ACHN (cell line): ENCODE measurements at places on chromosomes 12 and 14.
A peak's percentile ranks its signal among the peaks of the same experiment; 100 is the strongest.

DNA sequence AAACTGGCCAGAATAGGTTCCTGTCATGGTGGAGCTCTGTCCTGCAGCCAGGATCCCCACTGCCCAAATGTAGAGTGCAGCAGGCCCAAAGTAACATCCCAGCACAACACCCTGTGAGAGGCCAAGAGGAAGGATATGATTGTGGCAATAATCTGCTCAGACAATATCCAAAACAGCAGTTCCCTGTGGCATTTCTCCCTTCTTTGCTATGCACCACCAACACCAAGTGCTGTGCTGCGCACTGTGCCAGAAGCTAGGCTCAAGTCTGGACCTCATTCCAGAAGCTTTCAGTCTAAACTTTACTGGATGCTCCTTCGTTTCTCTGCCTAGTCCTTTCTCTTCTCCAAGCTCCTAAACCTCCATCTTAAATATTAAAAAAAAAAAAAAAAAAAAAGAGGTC, 33.4 kb downstream of the SLC11A2 start:
- peak; percentile 49 for DNase-seq

DNA sequence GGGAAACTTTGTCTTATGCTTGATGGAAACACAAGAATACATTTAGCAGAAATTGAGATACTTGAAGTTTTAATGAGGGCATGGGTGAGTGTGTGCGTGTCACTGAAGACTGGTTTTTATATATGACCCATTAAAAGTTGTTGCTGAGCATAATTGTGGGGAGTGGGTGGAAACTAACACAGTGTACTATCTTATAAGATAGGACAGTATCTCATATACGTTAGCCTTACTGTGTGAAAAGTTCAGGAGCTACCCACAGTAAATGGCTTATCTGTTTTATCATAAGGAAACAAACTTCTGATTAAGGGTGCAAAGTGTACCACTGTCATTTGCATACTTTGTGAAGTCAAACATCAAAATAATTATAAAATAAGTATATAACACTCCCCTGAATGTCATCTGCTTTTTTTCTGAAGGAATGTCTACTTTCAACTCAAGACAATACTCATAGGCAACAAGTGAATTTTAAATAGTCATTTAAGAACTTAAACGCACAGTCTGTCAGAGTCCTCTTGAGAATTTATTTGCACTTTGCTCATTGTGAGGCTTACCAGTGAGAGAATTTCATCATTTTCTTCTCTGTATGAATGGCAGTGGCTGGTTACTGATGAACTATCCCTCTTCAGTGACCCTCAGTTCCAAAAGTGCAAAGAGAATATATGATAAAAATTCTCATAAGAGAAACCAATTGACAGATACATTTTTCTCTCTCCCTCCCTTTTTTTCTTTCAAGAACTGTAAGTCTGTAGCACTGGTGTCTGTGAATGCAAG, 4.2 kb downstream of the PDE3A start:
- DNase-seq: no peak

DNA sequence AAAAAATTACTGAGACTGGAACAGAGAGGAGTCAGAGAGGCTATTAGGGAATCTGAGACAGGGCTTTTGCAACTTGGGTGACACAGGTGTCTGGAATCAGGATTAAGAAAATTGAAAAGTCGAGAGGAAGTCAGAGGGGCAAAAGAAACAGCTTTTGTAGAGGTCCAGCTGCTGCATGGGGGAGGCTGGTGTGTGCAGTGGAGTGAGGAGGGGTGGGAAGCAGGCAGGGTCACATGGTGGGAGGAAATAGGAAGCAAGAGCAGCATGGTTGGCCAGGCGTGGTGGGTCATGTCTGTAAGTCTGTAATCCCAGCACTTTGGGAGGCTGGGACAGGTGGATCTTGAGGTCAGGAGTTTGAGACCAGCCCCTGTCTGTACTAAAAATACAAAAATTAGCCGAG, 69.7 kb upstream of the VRK1 start:
- no peak for DNase-seq

GRCh38 chr12:94247246-94247645, 98.9 kb downstream of the PLXNC1 start:
- no peak for DNase-seq

DNA sequence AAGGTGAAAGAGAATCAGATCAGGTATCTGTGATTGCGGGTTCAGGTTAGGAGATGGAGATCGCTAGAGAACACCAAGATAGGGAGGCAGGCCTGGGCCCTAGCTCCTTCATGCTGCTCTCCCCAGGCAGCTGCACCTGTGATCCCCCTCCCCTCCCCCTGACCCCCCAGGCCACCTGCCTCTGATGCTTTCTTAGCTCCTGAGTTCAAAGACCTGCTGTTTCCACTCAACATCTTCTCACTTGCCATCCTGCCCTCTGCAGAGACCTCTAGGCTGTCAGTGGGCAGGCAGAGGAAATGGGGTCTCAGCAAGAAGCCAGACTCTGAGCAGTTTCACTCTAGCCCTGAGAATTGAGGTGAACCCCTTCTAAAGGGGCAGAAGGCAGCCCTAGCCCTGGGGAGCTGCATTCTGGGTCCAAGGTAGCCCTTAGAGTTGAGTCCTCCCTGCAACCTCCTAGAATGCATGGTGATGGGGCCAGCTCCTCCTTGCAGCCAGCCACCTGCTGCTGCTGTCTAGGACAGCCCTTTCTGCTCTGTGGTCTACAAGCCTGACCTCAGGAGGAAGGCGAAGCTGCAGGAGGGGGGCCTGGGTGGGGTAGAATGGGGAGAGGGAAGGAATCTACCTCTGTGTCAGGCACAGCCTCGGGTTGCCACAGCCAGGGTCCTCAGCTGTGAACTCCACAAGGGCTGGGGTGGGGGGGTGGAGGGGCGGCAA, 6.4 kb upstream of the SLC48A1 start:
- no peak for DNase-seq

GRCh38 chr12:49720214-49720613, 13.0 kb upstream of the FMNL3 start:
- no peak for DNase-seq

- DNase-seq: no peak
Measured at GRCh38 chr12:52585066-52585465, 11.4 kb upstream of the KRT74 start.

- DNase-seq: no peak
Measured at GRCh38 chr14:60655898-60656685, 6.8 kb upstream of the SIX1 start.

DNA sequence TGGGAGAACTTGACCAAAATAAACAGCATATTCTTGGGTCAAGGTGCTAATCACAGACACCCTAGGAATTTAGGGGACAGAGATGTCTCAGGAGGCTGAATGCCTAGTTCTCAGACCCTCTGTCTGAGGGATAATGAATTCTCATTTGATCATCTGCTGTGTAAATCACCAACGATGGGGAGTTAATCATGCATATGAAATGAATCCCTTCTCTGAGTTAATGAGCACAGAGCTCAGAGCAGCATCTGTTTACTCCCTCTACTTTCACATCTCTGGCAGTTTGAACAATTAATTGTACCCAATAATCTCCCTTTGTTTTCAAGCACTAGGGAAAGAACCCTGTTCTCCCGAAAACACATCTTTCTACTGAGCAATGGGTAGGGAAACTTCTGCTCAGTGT, 129.4 kb upstream of the SRRM4 start:
- no peak for DNase-seq

GRCh38 chr12:123389560-123390351, 5.8 kb downstream of the KMT5A start:
- peak; percentile 40 for DNase-seq

DNA sequence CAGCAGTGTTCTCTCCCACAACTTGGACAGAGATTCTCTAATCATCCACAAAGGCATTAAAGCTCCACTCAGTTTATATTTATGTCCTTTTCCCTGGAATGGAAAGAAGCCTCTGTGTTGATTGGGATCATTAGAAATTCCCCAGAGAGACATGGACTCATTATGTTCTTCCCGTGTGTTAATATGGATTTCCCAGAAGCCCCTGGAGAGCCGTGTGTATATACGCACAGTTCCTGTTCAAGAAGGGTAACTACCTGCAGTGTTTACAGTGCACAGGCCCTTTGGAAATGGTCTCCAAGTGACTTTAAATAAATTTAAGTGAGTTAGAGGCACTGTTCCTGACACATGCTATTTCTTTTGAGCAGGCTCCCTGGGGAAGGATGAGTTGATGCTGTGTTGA, 428.0 kb upstream of the TMTC1 start:
- DNase-seq: no peak

DNA sequence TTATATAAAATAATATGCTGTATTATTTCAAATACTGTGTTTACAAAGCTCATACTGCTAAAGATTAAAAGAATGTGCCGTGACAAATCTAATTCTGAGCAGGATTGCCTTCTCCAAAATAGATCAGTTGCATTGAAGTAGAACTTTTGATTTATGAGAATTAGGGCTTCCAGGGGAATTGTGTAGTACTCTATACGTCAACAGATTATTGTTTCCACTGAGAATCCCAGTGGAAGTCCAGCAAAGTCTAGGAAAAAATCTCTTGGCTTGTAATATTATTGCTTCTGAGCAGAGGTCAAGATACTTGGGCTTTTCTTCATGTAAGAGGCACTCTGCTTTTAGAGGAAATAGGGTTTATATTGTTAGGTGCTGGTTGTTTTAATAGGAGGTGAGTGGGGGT, 133.9 kb downstream of the TRHDE start:
- DNase-seq: no peak

GRCh38 chr14:33786091-33786825, 164.6 kb downstream of the EGLN3 start:
- DNase-seq: no peak

DNA sequence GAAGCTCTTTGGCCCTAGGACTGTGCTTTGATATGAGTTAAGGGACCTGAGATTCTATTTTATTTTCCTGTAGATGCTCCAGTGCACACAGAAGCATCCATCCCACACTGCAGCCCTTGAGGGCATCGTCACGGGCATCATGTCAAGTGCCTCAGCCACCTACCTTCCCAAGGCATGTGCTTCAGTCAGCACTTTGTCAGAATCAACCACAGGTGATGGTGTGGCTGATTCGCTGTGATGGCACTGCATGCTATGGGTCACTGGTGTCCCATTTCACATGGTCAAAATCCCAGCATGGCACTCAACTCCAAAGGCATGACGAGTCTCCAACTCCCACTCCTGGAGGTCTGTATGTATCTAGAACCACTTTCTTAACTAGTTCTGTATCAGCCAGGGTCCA, 100.8 kb downstream of the AACS start:
- no peak for DNase-seq

DNA sequence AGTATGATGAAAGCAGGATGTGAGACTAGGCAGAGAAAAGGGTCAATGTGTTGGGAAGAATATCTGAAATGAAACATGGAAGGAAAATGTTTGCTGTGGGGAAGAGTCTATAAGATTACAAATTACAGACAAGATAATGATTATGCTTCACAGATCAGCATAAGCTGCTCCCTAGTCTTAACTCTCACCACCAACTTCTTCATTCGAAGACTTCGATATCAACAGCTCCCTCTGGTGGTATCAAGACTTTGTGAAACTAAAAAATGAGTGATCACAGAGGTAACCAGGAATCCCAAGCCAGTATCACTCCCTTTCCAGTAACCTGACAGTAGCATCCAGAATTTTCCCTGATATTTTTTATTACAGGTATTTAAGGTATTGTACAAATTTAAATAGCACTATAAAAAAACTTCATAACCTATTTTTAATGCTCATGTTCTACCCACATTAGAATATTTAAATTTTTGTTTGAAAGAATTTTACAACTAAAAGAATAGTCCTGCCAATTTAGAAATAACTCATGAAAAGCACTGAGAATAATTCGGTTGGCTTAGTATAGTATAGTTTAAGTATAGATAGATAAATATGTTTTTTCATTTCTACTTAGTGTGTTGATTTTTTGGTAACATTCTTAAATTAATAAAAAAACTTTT, 84.4 kb downstream of the C2CD5 start:
- peak; percentile 75 for DNase-seq

- no peak for DNase-seq
Measured at GRCh38 chr14:20782280-20782890, 1.3 kb downstream of the RNASE6 start.

DNA sequence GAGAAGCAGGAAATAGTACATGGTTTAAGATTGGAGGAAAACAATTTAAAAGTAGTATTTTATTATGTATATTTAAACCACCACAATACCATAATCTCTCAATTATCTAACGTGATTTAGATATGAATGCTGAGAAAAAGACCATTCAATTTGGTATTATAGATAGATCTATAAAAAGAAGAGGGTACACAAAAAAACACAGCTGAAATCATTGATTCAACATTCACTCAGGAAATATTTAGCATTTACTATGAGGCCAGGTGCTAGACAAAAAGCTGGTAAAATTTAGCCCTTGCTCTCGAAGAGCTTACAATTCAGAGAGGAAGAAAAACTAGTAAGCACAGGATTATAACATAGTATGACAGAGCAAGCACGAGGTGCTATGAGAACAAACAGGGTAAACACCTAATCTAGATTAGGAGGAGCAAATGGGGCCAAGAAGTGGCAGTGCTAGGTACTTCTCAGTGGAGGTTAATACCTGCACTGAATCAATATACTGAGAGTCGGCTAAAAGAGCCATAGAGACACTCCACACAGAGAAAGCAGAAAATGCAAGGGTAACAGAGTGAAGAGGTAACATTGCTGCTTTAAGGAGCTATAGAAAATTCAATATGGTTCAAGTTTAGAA, 27.6 kb downstream of the TRIP11 start:
- DNase-seq: no peak

- no peak for DNase-seq
Measured at GRCh38 chr14:100891051-100891450, 12.5 kb downstream of the RTL1 start.

- no peak for DNase-seq
Measured at GRCh38 chr14:100634026-100634425, 46.8 kb upstream of the BEGAIN start.

- DNase-seq: no peak
Measured at GRCh38 chr12:111745211-111745610, 21.5 kb upstream of the ALDH2 start.

DNA sequence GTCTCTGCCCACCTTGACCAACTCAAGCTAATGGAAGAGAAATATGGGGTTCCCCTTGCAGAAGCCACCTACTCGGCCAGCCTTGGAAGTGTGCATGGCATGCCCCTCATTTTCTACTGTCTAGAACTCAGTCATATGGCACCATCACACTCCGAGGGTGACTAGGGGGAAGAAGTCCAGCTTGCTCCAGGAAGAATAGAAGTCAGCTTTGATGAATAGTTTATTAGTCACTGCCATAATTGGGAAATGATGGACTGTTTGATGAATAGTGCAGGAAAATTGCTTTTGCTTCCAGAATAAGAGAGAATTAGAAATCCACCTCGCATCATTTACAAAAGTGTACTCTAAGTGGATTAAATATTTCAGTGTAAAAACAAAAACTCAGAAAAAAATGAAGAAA, 1030.6 kb downstream of the VRK1 start:
- no peak for DNase-seq

GRCh38 chr12:76890151-76891143, 11.6 kb upstream of the CSRP2 start:
- DNase-seq: no peak

GRCh38 chr12:130916241-130916911, 37.3 kb upstream of the ADGRD1 start:
- peak; percentile 54 for DNase-seq

- no peak for DNase-seq
Measured at GRCh38 chr12:114306646-114307045, 99.3 kb downstream of the TBX5 start.
